ENCODE measurements at places on chromosomes 4 and X.

DNA sequence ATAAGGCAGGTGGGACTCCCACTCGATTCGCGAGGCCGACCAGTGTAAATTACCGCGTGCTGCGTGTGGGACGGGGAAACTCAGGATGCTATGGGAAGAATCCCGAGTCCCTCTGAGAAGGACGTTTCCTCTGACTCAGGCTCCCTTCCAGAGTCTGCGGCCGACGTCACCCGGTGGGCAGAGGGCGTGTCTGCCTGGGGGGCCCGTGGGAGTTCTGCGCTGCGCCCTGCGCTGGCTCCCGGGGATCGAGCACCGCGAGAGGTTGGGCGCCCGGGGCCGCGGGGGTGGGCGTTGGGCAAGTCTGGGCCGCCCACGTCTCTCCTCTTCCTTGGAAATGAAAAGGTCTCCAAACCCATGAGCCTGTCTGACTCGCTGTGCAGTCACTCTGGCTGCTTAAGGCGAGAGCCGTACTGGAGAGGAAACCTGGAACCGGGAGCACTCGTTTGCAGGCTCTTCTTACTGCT lies 568 bp downstream of the NIPAL1 start:
- DNase-seq = peak; percentile 74

- DNase-seq = no peak
These were observed 121.1 kb downstream of the SPATA18 start for GRCh38 chr4:52172166-52172565.

DNA sequence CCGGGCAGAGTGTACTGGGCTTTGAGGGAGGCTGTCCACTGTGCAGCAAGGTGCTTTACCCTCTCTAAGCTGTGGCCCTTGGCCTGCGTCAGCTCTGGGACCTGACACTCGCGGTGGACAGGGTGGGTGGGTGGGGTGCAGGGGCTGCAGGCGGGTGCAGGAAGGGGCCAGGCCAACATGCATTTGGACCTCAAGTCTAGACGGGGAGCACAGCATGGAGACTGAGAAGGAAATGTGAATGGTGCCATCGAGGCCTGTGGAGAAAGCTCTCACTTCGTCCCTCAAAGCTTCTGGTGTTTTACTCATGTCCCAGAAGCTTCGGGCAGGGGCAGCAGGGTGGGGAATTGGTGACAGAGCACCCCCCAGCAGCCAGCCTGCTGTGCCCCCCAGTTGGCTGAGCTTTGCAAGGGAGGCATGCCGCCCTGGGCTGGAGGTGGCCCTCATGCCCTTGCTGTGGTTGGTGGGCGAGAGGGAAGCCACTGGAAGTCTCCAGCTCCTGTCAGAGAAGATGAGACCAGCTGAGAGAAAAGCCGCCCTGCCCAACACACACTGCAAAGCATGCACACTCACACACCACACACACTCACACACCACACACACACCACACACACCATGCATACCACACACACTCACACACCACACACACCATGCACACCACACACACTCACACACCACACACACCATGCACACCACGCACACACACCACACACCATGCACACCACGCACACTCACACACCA lies 12.3 kb downstream of the PNMA6E start:
- no peak for DNase-seq

DNA sequence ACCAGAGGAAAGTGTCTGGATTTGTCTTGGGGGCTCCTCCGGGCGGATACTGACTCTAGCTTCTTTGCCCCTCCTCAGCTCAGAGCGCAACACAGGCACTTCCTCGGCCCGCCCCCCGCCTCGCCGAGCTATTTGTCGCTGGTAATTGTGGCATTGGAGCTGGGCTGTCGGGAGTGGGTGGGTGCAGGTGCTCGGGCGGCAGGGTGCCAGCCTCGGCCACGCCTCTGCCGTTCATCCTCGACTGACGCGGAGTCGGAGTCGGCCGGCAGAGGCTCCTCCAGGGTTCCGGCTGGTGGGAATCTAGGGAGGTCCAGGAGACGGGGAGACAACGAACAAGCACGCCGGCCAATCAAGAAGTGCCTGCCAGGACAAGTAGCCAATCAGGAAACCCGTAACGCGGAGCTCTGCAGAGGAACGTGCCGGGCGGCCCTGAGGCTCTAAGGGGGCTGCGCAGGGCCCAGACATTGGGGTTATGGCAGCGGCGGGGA lies 3.9 kb upstream of the SYN1 start:
- no peak for DNase-seq

- no peak for DNase-seq
These were observed 54.1 kb downstream of the GRK4 start for GRCh38 chr4:3017504-3017903.

GRCh38 chrX:22351966-22352365 lies 79.3 kb downstream of the CBLL2 start:
- no peak for DNase-seq

GRCh38 chrX:46311581-46312120 lies 233.6 kb downstream of the ZNF674 start:
- DNase-seq = no peak

- no peak for DNase-seq
These were observed 141.1 kb downstream of the FBXW7 start for GRCh38 chr4:152394791-152395190.

DNA sequence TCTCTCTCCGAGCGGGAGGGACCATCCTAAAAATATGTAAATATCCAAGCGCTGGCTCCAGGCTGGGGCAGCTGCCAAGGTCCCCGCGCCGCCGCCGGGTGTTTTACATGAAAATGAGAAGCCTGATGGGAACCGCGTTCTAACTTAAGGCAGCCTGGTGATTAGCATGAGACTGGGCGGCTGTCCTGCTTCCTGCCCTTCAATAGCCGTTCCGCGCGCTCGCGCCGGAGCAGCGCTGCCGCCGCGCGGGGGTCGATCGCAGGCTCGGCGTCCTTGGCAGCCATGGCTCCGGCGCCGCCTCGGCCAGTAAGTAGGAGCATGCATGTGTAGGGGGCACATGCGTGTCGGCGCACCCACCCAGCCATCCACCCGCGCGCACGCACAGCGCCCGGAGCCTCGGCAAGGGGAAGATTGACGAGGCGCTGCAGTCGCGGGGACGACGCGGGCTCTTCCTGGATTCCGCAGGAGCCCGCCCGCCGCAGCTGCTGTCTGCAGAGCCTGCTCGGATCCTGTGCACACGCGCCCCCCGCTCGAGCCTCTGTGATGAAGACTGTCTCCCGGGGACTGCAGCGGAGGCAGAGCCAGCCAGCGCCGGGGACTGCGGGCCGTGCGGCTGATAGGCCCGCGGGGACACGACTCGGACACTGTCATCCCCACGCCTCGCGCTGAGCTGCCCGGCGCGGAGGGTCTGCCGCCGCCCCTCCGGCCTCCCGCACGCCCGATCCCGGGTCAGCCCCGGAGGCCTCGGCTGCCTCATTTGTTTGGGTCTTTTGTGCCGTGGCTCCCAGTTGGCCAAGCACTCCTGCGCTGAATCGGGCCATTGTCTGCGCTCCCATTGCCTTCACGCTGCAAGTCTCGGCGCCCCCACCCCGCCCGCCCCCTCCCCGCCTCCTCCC lies 734 bp downstream of the STOX2 start:
- peak; percentile 53 for DNase-seq

DNA sequence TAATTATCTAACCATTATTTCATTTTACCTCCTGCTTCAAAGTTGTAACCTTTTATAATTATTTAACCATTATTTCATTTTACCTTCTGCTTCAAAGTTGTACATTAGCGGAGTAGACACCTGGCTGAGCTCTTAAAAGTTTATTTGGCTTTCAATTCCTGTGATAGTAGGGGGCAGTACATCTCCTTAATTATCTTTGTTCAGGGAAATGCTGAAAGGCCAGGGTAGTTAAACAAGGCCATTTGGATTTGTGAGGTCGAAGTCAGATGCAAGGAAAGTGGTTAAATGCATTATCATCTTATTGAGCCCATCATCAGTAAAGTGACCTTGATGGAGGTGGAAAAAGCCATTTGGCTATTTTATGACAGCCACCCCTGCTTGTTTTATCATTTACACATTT lies 210.6 kb downstream of the TENM3 start:
- DNase-seq = no peak

- no peak for DNase-seq
These were observed 61.9 kb upstream of the DAPP1 start for GRCh38 chr4:99754756-99755155.

DNA sequence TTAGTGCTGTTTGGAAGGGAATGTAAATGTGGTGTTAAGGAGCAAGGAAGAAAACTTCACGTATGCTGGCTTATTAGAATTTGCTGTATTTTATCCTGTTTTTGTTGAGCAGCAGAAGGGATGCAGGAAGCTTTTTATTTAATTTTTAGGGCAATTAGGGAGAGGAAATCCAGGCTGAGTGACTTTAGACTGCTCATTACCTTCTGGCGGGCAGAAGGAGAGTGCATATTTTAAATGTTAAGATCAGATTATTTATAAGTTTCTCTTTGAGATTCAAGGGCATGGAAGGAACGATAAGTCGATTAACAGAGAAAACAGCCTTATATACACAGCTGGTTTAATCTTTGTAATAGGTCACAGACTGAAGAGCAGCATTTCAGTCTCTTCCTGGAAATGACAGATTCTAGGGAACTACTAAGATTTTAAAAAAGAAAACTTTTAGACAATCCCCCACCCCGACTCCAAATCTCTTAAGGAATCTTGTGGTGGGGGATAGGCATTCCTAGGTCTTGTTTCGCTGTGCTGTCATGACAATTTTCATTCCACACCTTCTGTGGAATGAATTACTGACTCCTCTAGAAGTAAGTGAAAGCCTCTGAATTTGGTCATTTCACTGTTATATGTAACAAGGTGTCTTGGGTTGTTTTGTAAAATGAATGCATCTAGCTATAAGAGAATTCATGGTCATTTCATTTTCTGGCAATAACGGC lies 402.5 kb downstream of the RAPGEF2 start:
- DNase-seq = no peak

DNA sequence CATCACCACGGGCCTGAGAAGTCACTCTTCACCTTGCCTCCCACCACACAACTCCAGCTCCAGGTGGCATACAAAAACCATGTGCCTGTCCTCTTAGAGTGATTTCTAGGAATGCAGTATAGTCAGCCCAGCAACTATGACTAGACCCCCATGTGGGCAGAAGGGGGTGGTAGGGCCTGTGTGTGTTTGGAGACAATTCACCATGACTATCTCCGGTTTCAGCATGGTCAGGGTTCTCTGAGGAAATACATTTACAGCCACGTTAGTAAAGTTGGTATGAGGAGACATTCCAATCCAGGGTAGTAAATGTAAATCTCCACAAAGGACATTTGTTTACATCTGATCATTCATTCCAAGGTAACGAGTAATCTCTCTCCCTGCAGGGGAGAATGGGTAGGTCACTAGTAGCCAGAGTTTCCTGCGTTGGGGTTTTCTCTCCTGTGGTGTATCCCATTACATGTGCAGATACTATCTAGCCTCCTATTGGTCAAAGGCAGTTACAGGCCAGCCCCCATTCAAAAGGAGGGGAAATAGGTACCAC lies 4.2 kb upstream of the MTMR1 start:
- DNase-seq = no peak

DNA sequence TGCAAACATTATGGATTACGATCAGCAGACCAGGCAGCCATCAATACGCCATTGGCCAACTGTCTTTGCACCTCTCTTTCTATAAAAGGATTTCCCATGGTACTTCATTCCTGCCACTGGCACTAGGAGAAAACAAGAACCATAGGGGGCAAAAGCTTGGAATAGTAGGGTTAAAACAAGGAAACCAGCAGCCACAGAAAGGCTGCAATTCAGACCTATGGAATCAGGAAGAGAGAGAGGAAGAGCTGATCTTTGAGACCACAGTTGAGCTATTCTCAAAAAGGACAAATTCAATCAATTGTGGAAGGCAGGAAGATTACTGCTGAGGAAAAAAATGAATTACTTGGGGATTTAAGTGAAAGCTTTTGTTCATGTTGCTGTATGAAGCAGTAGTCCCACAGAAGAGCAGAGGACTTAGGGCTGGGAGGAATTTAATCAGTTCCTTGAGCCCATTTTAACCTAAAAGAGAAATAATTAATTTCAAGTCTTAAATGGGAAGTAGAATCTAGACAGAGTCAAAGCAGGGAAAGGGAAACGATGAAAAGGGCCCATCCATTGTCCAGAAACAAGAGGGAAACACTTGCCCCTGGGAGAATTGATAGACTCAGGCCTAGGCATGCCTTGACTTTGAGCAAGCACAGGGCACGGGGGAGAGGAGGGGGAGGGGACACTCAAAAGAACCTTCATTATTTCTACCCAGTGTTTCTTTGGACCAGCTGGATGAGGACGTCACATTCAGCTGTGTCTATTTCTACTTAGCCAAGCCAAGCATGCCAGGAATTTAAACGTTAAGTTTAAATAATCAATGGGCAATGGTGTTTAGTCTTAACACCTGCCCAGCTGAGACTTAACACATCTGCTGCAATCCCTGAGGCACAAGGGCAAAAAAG lies 50.7 kb downstream of the SCD5 start:
- no peak for DNase-seq

GRCh38 chr4:71609167-71609566 lies 174.7 kb downstream of the GC start:
- DNase-seq = no peak

- no peak for DNase-seq
These were observed 27.5 kb upstream of the DOCK11 start for GRCh38 chrX:118468122-118468521.

DNA sequence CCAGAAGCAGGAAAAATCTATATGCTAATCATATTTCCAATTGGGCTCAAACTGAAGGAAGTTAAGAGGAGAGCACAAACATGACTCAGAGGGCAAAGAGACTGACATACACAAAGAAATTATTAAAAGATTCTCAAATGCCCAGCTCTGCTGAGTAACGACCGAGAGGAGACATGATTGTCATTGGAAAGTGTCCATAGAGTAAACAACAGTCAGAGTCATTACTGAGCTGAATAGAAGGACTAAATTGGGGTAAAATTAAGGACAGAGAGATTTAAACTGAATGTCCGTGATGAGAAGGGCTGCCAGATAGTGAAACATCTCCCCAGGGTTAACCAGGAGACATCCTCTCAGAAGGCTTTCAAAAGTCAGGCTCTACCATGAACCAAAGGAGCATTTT lies 111.2 kb upstream of the GALNT7 start:
- no peak for DNase-seq

- no peak for DNase-seq
These were observed 116.7 kb downstream of the HMX1 start for GRCh38 chr4:8754634-8755589.

DNA sequence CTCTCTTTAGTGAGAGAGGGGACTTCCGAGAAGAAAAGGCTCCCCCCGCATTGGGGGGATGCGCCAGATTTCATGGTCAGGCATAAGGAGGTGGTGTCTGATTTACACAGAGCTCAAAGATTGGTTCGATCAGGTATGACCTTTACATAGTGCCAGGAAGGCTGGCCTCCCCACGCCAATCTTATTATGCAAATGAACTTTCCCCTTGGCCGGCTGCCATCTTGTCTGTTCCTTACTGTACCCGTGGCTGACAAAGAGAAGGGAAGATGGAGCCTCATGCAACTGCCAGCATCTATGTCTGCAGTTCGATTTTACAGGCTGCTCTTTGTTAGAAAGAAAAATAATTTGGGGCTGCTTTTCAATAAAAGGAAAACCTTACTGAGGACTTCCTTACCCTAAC lies 197.2 kb downstream of the GPM6A start:
- DNase-seq = no peak

DNA sequence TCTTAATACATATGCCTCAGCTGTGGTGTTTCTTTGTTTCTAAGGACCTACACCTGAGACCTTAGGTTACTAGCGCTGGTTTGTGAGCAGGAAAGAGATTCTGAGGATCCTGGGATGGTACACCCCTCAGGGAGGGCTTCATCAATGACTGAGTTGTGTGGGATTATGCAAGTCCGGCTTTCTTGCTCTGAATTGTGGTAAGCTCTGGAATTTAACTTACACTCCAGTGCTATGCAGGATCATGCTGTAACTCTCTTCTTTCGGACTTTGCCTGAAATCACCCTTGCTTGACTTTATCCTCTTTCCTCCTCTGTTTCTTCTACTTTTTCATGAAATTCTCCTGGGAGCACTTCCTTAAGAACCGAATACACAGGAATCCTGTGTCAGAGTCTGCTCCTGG lies 431.5 kb upstream of the BOD1L1 start:
- DNase-seq = no peak
